Posterior vena cava (tissue), 2 donors: ENCODE measurements at places on chromosomes 7 and 10.

DNA sequence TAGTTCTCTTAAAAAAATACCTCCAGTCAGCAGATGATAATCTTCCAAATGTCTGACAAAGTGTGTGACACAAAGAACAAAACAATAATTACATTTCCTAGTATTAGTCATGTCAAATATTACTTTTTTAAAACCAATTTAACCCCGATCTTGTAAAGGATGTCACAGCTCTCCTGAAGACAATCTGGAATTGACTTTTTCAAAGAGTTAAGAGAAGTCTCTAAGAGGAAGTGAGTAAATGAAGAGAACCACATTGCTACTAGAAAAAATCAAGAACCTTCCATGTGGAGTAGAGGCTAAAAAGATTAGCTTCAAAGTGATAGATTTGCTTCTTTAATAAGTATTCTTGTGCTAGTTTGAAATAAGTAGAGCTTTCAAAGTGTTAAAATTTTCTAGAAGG, 218.2 kb upstream of the IMMP2L start:
- DNase-seq, result no peak

DNA sequence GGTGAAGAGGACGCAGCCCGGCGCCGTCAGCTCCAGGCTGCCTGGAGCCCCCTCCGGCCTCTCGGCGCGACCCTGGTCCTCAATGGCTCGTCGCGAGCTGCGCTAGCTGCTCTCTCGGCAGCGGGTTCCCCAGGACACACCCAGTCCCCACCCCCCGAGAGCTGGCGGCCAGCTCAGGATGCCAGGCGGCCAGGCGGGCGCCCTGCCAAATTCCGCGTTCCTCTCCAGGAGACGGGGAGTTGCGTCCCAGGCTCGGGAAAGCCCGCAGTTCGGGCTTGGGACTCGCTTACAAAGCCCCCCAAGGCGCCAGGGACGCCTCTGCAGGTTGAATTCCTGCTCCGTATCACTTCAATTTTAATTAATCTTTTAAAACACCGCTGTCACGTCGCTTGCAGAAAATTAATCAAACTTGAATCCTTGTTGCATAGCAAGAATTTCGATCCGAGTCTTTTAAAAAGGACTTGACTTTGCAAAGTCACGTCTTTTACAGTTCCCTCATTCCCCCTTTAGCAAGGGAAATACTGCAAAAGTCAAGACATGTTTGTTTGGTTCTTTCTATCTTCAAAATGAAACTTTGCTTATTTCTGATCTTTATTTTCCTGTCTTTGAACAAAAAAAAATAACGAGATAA, 28.2 kb downstream of the SKIDA1 start:
- DNase-seq, result peak; percentile 96

- no peak for DNase-seq
Measured at GRCh38 chr10:4359003-4359402, 467.0 kb upstream of the AKR1E2 start.

GRCh38 chr10:107611115-107611514, 446.6 kb upstream of the SORCS1 start:
- DNase-seq, result no peak

DNA sequence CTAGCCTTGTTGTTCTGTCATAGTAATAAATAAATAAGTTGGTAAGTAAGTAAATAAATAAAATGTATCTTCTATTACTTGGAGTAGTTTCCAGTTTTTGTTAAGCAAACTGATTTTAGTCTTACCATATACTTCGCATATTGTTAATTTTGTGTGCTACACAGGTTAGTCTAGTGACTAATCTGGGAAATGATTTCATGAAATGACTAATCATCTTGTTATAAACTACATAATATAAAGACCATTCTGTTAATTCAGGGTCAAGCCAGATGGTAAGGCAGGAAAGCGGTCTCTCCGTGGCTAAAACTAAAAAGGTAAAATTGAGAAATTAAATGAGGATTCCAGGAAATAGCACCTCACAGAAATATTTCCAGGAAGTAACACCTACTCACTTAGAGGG, 58.5 kb upstream of the FOXP2 start:
- no peak for DNase-seq

GRCh38 chr7:98303176-98303865, 21.8 kb downstream of the BRI3 start:
- no peak for DNase-seq

DNA sequence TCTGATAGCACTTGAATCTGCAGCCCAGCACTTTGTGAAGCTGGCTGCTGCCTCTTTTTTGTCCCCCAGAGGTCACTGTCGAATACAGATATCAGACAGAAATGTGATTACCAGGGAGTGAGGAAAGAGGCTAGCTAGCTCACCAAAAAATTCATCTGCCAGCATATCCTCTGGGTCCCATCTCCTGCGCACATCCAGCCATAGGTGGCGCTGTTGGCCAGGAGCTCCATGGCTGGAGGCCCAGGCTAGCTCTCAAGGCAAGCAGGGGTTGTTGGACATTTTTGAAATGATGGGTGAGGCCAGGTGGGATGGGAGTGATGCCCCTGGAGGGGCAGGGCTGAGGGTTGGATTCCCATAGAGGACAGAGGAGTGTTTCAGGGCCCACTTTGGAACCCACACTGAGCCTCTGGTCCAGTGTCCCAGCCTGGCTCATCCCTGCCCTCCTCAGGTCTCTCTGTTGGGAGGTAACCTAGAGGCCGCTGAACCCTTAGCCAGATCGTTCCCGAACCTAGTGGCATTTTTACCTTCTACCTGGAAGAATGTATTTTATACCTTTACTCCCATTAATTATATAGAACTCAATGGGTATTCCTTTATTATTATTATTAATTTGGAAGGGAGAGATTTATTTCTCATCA, 14.8 kb downstream of the DPCD start:
- DNase-seq, result peak; percentile 88

GRCh38 chr7:90645784-90646183, 49.7 kb downstream of the CDK14 start:
- no peak for DNase-seq

GRCh38 chr10:129965425-129965808, 1.3 kb upstream of the EBF3 start:
- no peak for DNase-seq

DNA sequence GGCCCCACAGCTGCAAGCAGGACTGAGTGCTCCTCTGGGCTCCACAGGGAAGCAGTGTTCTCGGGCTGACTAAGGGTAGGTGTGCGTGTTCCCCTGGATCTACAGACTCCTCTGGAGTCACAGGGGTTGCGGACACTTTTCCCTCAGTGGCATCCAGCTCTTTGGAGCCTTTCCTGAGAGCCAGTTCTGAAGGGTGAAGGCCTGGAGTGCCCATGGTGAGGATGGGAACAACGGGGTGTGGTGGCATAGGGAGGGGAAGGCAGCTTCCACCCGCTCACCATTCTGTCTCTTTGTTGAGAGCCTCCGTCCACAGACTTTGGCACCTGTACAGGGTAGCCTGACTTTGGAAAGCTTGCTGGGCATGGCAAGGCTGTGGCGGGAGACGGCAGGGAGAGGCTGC, 104.1 kb upstream of the PCBD1 start:
- DNase-seq, result peak; percentile 48
